Smooth muscle cell of bladder (primary cell): ENCODE measurements at places on chromosomes 7 and 10. TPM values are rescaled to one million over a fixed set of nuclear protein-coding genes. Genes with fewer than 3 reads are reported as not detected.

The CYP3A7 gene
- total RNA-seq = 0.14 and 0.46 TPM in 2 replicates

The C7orf25 gene
- total RNA-seq = 3.3 and 5.1 TPM in 2 replicates

The FANK1 gene
- total RNA-seq = 10.0 and 11.5 TPM in 2 replicates

The CFAP70 gene
- 0.71 and 0.92 TPM in 2 replicates for total RNA-seq

The TUBB8 gene
- total RNA-seq = under 0.01 TPM in 1 of 2 replicates, not detected in the other

The FHIP2A gene
- total RNA-seq = 17.6 and 17.9 TPM in 2 replicates

The ZNF425 gene
- total RNA-seq = 4.4 and 5.8 TPM in 2 replicates

The DCLRE1C gene
- total RNA-seq = 7.8 and 7.9 TPM in 2 replicates
